ENCODE measurements at places on chromosomes 6 and 20.

DNA sequence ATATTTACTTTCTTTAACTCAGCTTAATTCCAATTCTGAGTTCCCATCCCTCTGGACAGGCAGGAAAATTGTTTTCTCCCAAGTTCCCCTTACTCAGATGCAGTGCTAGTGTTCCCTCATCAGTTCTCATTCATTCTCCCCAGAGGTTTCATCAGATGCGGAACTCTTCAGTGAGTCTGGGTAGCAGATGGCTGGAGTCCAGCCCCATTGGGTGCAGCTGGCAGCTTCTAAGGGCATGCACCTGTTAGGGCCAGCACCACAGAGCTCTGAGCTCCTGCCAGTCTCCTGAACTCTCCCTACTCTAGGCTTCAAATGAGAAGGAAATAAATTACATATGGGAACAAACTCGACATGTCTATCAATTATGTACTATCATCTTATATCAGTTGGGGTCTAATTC, 76.6 kb downstream of the SOD2 start:
- DNase-seq = no peak

DNA sequence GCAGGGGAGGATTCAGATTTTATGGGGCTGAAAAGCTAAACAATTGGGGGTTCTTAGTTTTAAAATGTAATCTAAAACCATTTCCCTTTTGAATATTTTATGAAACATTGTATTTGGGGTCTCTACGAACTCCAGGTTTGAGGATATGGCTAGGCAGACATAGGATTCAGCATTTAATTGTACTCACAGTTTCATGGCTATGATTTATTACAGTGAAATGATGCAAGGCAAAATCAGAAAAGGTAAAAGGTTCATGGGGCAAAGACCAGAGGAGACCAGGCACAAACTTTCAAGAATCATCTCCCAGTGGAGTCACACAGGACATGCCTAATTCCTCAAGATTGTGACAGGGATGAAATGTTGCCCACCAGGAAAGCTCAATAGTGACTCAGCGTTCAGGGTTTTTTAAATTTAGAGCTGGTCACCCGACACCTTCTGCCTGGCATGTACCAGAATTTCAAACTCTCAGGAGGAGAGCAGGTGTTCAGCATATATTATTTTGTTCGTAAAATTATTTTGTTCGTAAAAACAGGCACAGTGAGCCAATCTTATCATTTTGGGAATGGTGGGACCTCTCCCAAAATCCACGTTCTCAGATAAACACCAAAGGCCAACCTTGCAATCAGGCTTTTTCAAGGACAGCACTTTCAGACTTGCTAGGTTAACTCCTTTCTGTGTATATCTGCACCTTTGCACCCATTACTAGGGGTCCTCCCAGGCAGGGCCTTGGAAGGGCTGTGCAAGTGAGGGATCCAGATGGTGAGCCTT, 270.3 kb downstream of the NKAIN2 start:
- DNase-seq = no peak

GRCh38 chr6:5090603-5091002, 5.5 kb downstream of the PPP1R3G start:
- no peak for DNase-seq

DNA sequence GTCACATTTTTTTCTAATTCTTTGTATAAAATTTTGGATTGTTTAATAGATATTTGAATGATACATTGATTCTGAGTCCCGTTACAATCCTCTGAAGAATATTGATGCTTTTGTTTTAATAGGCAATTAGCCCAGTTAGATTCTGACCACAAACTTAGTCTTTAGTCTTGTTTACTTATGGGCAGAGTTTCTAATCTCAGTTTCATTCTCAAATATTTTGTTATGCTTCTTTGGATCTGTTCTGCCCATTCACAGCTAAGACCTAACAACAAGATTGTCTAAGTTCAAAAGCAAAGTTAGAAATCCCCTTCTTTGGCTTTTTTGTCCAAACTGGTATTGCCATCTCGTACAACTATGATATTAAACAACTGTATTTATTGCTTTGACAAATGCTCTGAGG, 58.0 kb downstream of the TBXT start:
- no peak for DNase-seq

DNA sequence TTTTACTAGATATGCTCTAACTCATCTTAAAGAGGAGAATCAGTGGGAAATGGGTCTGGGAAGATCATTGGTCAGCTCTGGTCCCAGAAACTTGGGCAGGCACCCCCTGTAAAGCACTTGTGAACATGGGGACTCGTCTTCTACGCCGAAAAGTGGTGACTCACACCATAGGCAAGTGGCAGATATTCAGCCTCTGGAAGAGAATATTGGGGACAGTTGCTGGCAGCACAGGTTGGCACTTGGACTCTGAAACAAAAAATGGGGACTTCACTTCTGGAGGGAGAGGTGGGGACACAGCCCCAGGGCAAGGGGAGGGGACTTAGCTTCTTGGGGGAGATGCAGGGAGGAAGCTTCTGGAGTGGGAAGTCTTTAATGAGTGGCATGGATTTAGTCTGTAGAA, 11.9 kb upstream of the ZNF343 start:
- no peak for DNase-seq

- DNase-seq = no peak
Observed at GRCh38 chr6:35552285-35552917, 39.7 kb upstream of the TULP1 start.
